ENCODE measurements at places on chromosomes 2 and 18. TPM values are rescaled to one million over a fixed set of nuclear protein-coding genes. Genes with fewer than 3 reads are reported as not detected.

Gene CSRNP3
- polyA plus RNA-seq, result 0.45 TPM

Gene TNFAIP6
- 110 TPM for polyA plus RNA-seq

Gene CENPO
- polyA plus RNA-seq, result 2.5 TPM

Gene CAPN14
- not detected for polyA plus RNA-seq

Gene ELOA2
- not detected for polyA plus RNA-seq

Gene RHOB
- polyA plus RNA-seq, result 155 TPM
